ENCODE measurements at places on chromosomes 13 and 19.

DNA sequence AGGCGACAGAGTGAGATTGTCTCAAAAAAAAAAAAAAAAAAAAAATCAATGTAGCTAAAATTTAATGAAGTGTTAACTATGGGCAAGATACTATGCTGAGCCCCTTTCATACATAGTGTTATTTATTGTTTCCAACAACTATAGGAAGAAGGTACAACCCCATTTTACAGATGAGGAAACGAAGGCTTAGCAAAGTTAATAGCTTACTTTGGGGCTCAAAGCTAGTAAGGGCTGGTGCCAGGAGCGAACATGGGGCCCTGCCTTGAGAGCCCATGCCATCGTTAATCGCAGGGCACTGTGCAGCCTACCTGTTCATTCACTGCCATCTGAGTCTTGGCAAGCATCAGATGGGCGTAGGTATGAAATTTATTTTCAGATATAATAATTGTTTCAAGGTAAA is 1.9 kb upstream of the FRY start:
- no peak for DNase-seq

DNA sequence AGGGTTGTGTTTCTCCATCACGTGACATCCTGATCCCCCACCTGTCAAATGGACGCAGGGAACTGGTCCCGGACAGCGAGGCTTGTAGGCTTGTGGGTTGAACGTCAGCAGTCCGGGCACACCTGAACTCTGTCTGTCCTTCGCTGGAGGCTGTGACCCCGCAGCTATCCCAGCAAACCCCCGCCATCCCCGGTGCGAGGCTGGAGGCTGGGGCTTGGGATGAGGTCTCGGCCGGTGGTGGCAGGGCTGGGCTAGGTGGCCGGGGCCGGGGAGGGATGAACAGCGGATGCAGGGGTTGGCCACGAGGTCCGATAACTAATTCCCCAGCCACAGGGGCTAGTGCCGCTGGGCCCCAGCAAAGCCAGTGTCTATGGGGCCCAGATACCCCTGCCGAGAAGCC is 8.8 kb downstream of the LSM7 start:
- DNase-seq: no peak

DNA sequence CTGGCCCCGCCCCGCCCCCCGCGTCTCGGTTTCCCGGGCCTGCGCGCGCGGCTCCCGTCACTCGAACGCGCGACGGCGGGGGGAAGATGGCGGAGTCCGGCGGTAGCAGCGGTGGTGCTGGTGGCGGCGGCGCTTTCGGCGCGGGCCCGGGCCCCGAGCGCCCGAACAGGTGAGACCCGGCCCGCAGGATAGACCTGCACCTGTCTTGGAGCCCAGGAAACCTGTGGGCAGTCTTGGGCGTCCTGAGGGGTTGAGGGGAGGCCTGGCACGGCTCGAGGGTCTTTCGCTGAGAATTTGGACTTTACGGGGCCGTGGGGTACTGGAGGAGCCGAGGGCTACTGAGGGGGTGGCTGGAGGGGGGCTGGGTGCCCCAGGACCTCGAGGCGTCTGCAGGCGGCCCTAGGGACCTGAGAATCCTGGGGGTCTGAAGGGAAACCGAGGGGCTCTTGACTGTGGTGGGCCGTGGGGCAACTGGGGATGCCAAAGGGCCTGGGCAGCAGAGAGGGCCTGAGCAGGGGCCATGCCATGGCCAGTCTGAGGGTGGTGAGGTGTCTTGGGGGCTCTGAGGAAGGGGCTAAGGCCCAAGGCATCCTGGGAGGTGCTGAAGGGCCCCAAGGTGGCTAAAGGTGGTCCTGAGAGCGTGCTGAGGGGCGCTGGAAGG is at the start of gene KLHL26:
Gene KLHL26 (plus strand): TSS at position 60 of the 661 bp plus-strand sequence. CDS start 27 bp downstream, at position 87.
- no peak for DNase-seq

GRCh38 chr19:11872624-11873023 is 15.0 kb upstream of the ZNF69 start:
- no peak for DNase-seq

- DNase-seq: no peak
These were observed 108.6 kb downstream of the AKAP11 start for GRCh38 chr13:42380420-42381164.

DNA sequence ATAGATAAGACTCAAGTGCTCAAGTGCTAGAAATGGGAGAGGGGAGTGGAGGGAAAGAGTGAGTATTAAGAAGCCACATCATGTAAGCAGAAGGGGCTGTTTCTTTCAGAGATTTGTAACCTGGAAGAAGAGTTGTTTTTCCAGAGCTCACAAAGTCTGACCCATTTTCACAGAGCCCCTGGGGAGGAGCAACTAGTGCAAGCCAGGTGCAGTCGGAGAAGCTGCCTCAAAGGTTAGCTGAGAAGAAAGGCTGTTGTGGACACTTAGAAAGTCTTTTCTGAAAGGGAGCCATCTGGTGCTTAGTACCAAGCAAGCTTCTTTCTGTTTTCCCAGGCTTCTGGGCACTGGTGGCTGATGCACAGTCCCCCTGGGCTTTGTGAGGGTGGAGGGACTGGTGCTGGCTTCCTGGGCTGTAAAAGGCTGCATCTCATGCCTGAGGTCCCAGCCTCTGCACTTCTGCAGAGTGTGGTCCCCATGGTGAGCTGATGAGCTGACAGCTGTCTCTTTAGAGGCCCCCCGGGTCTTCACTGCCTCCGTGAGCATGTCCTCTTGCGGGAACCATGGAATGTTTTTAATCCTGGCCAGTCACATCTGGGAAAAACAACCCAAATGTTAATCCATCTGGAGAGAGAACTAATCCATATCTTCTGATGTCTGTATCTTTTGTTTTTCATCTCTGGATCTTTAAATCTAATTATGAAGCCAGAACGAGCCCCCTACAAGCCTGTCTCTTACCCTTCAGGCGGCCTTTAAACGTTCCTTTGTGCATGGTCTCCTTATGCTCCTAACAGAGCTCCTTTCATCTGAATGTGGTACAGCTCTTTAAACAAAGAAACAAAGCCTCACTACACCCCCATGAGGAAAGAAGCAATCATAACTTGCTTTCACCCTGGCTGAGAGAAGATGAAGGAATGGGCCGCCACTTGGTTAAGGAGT is 40.2 kb downstream of the OLFM4 start:
- DNase-seq: no peak

DNA sequence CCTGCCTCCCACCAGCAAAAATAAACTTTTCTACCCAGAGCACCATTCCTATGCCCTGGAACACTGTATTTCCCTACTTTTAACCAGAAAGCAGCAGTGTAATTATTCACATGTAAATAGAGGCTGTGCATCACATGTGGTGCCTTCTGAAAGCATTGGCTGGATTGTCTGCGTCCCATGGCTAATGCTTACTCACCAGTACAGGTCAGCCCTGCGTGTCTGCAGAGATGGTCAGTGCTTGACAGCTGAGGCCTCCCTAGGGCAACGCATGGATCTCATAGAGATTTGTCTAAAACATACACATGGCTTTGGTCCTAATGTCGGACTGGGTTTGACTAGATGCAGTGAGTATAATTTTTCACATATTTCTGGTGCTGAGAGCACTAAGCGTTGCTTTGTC is 64.2 kb downstream of the DPY19L3 start:
- no peak for DNase-seq

GRCh38 chr19:12095111-12095790 is 30.7 kb downstream of the ZNF844 start:
- no peak for DNase-seq

- no peak for DNase-seq
These were observed 145.3 kb downstream of the POSTN start for GRCh38 chr13:37453246-37453645.

DNA sequence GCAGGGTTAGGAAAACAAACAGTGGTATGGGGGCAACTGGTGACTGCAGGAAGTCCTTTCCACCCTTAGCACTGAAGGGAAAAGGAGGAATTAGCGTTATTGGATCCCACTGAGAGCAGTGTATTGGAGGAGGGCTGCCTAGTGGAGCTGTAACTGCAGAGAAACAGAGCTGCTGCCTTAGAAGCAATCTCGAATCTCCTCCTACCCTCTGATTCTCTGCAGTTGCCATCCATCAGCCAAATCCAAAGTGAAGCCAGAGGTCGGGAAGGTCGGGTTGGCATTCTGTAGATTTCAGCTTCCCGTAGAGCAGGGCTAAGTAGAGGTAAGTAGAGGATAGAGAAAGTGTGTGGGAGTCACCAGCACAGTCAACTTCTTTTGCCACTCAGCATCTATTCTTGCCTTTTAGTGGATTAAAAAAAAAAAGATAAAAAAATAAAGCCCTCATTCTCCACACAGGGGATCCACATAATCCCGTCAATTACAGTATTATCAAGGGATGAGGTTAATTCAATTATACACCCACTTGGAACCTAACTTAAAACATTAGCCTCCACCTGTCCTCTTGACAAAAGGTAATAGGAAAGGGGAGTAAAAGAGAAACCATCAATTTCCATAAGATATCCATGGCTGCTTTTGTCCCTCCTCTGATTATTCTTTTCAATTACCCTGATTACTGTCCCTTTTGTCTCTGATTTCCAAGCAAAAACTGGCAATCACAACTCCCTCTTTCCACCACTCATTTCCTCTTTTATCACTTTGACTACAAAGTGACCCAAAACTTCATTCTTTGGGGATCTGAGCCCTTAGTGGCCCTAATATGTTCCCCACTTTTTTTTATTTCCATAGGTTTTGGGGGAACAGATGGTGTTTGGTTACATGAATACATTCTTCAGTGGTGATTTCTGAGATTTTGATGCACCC is 234.7 kb downstream of the RBM26 start:
- no peak for DNase-seq

DNA sequence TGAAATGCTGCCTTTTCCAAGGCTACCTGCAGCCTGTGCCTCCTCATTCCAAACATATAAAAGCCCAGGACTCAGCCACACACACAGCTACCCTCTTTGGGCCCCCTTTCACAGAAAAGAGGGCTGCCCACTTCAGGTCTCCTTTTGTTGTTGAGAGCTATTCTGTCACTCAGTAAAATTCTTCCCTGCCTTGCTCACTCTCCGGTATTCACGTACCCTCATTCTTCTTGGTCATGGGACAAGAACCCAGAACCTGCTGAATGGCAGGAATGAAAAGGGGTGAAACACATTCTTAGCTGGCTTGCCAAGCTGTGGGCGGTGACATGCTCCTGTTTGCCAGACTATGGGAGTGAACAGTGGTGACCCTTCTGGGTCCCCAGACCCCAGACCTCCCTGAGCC is 338.0 kb upstream of the ATXN8OS start:
- DNase-seq: no peak

- DNase-seq: no peak
These were observed 1394.3 kb upstream of the SLC10A2 start for GRCh38 chr13:104460554-104460953.

- no peak for DNase-seq
These were observed 31.7 kb upstream of the IL17D start for GRCh38 chr13:20671789-20672188.

GRCh38 chr13:69721631-69722030 is 386.0 kb upstream of the ATXN8OS start:
- DNase-seq: peak; percentile 35

GRCh38 chr13:45604892-45605291 is 10.6 kb downstream of the ERICH6B start:
- no peak for DNase-seq

Measured in epithelial cell of proximal tubule (primary cell).